Ovary (tissue), 10 donors: ENCODE measurements at places on chromosomes 7 and 10.

- H3K27me3 ChIP-seq, result no peaks in the 10 kb centered on the region
- no peak for DNase-seq
Measured at GRCh38 chr7:22565315-22565811, 65.4 kb upstream of the STEAP1B start.

DNA sequence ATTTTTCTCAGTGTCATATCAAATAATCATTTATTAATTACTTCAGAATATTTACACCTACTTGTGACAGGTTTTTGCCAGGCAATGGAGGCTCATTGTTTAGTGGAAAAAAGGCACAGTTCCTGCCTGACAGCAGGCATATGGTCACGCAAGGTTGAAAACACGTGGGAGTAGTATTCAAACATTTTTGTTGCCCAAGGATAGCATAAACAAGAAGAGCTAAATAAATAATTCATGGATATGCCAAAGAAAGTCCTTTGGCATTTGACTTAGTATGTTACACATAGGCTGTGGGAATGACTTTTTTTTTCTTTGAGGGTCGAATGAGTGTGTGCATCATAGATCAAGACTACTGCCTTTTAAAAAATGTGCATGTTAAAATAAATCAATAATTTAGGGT lies 120.5 kb upstream of the SEMA3E start:
- H3K27ac ChIP-seq, result no peak overlapping the region
- H3K4me3 ChIP-seq, result no peak overlapping the region
- no peaks in the 10 kb centered on the region for H3K27me3 ChIP-seq
- no peaks in the 10 kb centered on the region for H3K4me1 ChIP-seq

GRCh38 chr7:50037086-50037485 lies 56.0 kb downstream of the ZPBP start:
- H3K27me3 ChIP-seq, result no peaks in the 10 kb centered on the region
- no peak for DNase-seq
- H3K4me3 ChIP-seq, result no peak overlapping the region
- H3K27ac ChIP-seq, result no peak overlapping the region
- no peaks in the 10 kb centered on the region for H3K4me1 ChIP-seq
- H3K36me3 ChIP-seq, result no peaks in the 10 kb centered on the region

DNA sequence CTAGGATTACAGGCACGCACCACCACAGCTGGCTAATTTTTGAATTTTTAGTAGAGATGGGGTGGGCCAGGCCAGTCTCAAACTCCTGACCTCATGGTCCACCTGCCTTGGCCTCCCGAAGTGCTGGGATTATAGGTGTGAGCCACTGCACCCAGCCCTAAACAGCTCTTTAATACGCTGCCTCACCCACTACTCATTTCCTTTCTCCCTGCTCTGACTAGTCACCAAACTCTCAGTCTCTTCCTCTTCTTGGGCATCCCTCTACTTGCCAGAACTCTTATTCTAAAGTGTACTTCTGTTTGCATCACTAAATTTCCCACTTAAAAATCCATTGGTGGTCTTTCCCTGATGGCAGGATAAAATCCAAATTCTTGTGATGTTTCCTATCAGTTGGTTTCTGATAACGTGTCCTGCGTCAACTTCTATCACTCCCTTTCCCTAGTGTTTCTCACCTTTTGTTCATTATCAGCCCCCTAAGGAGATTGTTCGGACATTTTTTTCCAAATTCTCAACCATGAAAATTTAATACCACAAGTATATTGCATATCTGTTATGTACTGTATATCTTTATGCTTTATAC lies 124.7 kb downstream of the CUBN start:
- DNase-seq, result no peak
- H3K4me1 ChIP-seq, result peaks cover 45% of the 10 kb centered on the region
- no peaks in the 10 kb centered on the region for H3K27me3 ChIP-seq
- no peak overlapping the region for H3K4me3 ChIP-seq
- H3K36me3 ChIP-seq, result no peaks in the 10 kb centered on the region

DNA sequence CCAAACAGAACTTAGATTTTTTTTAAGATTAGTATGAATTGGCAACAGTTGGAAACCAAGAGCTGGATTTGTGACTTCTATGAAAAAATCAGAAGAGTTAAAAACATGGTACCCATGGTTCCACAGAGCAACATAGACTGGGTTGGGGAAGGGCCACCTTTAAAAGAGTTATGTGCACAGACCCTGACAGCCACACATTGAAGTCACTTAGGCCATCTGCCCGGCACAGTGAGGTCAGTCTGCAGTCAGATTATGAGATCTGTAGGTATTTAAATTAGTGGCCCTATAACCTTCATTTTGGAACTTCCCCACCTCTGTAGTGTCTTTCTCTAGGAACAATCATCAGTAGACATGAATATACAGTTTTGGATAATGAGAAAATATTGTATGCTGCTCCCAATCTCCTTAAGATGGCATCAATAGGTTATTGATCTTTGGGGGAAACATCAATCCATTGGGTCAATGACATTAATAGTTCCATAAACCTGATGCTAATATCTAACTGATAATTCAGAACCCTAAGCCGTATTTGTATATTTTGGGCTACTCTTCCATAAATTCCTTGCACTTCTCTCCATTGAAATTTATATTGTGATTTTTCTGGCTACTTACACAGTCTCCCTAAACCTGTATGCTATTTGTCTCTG lies 7.0 kb downstream of the ANKRD1 start:
- DNase-seq, result no peak
- no peaks in the 10 kb centered on the region for H3K36me3 ChIP-seq
- no peaks in the 10 kb centered on the region for H3K27me3 ChIP-seq
- no peak overlapping the region for H3K27ac ChIP-seq

DNA sequence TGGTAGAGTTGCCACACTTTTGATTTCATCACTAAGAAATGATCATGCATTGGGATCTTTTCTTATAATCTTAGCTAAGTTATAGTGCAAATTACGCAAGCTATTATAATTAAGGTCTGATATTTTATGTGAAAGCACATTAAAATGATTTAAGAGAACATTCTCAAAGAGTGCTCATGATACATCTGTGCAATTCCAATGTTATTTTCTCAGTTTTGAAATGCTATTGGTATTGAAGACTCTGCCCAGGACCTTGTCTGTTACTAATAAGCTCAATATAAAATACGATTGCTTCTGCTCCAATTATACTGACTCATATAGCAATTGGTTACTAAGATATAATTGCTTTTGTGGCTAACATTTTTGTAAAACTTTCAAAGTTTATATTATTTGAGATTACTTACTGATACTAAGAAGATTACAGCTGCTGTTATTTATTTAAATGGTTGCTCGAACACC lies 180.9 kb downstream of the ADAM12 start:
- DNase-seq, result no peak
- no peak overlapping the region for H3K27ac ChIP-seq
- no peaks in the 10 kb centered on the region for H3K36me3 ChIP-seq
- H3K4me3 ChIP-seq, result no peak overlapping the region
- H3K27me3 ChIP-seq, result no peaks in the 10 kb centered on the region

DNA sequence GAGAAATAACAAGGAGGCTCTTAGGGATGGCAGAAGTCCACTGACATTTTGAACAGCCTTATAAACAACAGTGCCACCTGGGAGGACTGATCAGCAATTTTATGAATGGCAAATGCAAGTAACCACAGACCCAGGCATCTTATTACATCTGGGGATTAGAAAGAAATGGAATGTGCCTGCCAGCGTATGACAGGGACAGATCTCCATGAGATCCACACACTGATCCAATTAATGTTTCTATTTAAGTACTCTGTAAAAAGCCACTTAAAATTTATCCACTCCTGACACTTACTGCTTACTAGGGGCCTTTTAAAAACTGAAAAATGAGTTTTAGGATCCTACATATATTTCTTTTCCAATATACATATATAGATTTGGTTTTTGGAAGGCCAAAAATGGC lies 28.6 kb downstream of the PARD3 start:
- no peaks in the 10 kb centered on the region for H3K27me3 ChIP-seq
- no peak overlapping the region for H3K4me3 ChIP-seq
- DNase-seq, result no peak
- no peak overlapping the region for H3K27ac ChIP-seq
